ENCODE measurements at places on chromosomes 16 and 17. TPM values are rescaled to one million over a fixed set of nuclear protein-coding genes. Genes with fewer than 3 reads are reported as not detected.

Gene LPCAT2
- 1.7 TPM for polyA plus RNA-seq

Gene MEAK7
- 10.8 TPM for polyA plus RNA-seq

Gene PRSS53
- polyA plus RNA-seq: 0.58 TPM

Gene SOST
- not detected for polyA plus RNA-seq

Gene INCA1
- polyA plus RNA-seq: 3.5 TPM

DNA sequence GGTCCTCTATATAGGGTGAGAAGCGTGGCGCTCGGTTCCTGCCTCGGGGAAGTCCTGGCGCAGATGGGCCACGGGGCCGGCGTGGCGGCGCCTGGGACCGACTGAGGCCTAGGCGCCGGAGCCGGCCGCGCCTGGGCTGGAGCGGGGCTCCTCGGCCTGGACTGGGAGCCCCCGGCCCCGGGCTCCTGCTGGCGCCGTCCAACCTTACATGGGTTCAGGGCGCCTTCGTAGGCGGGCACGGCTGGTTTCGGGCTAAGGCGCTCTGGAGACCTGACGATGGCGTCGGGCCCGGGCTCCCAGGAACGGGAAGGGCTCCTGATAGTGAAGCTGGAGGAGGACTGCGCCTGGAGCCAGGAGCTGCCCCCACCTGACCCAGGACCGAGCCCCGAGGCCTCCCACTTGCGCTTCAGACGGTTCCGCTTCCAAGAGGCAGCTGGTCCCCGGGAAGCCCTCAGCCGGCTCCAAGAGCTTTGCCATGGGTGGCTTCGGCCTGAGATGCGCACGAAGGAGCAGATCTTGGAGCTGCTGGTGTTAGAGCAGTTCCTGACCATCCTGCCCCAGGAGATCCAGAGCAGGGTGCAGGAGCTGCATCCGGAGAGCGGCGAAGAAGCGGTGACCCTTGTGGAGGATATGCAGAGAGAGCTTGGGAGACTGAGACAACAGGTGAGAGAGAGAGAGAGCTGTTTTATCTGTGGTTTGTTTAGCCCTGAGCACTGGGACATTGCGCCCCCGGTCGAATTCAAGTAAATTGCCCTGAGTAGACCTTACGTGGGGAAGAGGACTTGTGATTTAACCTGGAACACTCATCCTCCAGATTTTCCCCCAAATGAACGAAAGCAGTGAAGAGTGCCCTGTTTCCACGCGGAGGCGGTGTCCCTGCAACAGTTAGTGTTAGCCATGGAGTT lies 504 bp downstream of the ZNF263 start:
- no peak for DNase-seq

DNA sequence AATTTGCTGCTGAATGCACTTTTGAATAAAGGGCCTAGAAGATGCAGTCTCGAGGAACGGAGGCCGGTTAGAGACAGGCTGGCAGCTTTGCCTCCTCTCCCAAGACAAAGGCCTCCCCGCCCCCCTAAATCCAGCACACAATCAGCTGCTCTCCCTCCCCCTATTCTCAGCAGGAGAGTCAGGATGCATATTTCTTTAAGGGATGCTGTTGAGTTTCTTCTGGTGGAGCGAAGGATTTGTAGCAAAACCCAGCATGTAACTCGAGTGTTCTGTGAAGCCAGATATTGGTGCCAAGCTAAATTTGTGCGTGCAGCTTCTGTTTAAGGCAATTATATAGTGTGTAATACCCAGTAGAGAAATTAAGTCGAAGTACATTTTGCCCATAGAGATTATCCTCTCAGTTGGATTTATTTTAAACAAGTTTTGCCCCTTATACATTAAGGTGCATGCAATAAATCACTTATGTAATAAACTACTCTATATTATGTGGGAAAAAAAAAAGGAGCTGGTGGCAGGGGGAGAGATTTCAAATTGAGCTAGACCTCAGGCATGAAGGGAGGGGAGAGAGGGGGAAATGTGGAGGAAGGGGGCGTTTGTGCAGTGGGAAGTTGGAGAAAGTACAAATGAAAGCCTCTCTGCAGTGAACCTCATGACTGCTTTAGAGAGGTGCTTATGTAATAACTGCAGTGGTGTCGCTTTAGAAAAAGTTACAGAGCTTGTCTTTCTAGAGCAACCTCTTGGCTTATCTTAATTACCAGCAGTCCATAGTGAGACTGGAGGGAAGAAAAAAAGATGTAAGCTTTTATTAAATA lies 599.2 kb downstream of the MAF start:
- DNase-seq: peak; percentile 91

DNA sequence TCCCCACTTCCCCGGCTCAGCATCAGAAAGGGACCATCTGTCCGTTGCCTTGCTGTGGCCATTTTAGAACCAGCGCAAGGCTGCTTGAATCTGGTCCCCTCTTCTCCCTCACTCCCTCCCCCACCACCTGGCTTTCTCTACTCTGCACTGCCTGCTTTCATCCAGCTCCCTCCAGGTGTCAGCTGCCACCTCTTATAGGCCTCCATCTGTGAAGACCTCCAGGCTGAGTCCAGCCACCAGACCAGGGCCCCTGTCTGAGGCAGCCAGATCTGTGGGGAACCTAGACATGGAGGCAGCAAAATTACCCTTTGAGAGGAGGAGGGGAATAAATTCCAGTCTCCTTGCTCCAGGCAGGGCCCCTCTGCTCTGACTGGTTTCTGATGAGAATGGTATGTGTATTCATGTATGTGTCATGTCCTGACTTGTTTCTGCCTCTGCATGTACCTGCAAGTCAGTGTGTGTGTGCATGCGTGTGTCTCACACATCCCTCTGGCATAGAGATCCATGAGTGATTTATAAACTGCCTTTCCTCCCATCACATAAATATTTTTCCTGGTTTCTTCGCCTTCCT lies 21.1 kb downstream of the MINK1 start:
- peak; percentile 92 for DNase-seq

- DNase-seq: no peak
Measured at GRCh38 chr16:11957591-11958395, 7.2 kb upstream of the TNFRSF17 start.

GRCh38 chr16:85519540-85520231 lies 93.4 kb upstream of the GSE1 start:
- DNase-seq: no peak

GRCh38 chr16:23501291-23501690 lies 9.0 kb downstream of the GGA2 start:
- no peak for DNase-seq
